ENCODE measurements at places on chromosomes 16 and 17.

DNA sequence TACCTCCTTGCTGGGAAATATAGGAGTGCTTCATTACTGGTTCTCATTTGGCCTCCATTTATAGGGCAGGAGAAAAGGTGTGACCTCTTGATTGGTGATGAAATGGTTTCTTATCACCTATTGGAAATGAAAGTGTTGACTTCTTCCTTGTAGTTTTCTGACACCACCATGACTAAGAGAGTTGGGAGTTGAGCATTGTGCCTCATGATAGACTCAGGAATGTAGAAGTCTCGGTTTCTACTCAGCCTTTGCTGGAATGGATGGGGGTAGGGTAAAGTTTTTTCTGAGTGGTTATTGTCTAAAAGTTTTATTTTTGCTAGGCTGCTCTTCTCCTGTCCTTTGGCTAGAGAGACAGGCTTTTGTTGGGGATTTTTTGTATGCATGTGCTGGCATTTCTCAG is 117.4 kb downstream of the PHKB start:
- no peak for DNase-seq

GRCh38 chr17:2215616-2216364 is 87.8 kb downstream of the SMG6 start:
- peak; percentile 35 for DNase-seq

DNA sequence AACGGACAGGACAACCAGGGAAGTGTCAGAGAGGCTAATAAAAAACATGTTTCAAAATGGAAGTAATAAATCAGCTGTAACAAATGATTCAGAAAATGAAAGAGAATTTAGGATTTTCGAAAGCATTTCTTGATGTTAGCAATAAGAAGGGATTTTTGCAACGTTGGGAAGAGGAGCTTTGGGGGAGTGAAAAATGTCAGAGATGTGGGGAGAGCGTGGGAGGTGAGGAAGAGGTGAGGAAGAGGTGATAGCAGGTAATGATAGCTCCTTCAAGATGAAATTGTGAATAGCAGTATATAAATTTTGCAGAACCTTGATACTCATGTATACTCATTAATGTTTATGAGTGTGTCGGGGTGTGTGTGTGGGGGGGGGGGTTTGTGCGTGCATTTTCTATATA is 76.2 kb upstream of the COX10 start:
- no peak for DNase-seq

- DNase-seq: no peak
These were observed 101.5 kb upstream of the CDH5 start for GRCh38 chr16:66265048-66265415.

GRCh38 chr16:73047221-73047535 is 750 bp downstream of the ZFHX3 start:
- DNase-seq: no peak

DNA sequence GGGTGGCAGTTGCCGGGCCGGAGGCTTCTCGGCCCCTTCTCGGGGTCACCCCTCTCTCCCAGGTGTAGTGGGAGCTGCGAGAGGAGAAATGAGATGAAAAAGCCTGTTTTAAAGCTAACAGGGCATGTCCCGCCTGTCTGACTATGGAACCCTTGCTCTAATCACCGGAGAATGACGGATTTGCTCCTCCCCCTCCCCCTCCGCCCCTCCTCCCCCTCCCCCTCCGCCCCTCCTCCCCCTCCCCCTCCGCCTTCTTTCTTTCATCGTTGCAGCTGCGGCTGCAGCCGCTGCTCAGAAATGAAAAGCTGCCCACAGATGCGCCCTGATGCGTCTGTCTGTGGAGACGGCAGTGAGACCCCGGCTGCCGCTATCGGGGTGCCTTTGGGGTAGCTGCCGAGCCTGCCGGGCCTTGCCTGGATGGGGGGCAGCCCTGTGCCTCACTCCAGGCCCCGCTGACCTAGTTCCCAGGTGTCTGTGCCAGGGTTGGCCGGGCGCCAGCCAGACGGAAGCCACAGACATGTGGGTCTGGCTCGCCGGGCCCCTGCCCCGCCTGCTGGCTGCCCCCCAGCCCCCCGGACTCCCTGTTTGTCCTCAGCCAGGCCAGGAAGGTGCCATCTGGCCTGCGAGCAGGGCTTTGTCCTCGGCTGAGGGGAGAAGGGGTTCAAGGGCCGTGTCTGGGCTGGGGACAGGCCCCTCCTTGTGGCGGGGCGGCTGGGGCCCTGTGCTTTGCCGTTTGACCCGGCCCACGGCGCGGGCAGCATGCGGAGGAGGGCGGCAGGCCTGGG is 37.7 kb downstream of the GINS2 start:
- no peak for DNase-seq

DNA sequence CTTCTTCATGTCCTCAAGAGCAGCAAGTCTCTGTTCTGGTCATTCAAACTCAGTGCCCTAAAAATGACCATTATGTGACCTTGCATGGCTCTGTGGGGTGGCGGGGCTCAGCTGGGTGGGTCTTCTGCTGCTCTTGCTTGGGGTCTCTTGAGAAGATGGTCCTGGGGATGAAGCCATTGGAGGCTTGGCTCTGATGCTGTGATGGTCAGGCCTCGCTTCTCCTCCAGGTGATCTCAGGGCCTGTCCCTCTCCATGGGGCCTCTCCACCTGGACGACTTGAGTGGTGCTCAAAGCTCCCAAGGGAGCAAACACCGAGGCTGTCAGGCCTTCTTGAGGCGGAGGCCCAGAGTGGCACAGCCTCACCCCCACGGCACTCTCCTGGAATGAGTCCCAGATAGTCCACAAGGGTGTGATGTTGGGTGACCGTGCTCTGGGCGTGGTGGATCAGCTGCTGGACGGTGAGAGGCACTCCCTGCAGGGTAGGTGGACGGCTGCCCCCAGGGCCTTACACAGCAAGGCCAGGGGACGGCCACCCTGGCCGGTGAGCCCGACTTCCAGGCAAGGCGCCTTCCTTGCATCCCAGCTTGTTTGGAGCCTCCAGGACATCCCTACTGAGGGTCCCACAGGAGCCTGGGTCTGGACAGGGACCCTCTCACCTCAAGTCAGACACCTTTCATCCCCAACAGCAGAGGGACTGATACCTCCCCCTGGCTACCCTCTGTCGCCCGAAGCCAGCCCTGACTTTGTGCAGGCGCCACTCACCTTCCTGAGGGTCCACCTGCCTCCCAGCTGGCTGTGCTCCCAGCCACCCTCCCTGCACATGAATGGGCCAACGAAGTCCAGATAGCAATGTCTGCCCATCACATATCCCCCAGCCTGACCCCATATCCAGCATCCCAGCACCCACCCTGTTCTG is 48.7 kb downstream of the USP22 start:
- no peak for DNase-seq

DNA sequence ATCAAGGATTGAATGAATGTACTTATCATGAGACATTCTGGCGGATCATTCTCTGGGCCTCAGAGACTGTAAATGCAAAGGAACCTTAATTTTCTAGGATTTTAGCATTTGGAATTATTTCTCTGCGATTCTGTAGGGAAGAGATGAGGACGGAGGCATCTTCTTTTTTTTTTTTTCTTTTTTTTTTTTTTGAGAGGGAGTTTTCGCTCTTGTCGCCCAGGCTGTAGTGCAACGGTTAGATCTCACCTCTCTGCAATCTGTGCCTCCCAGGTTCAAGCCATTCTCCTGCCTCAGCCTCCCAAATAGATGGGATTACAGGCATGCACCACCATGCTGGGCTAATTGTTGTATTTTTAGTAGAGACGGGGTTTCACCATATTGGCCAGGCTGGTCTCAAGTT is 2.1 kb downstream of the ITGAL start:
- DNase-seq: no peak

GRCh38 chr17:40602445-40603443 is 37.5 kb upstream of the CCR7 start:
- peak; percentile 66 for DNase-seq

- no peak for DNase-seq
These were observed 17.7 kb upstream of the C16orf95 start for GRCh38 chr16:87334651-87335624.

- DNase-seq: no peak
These were observed 54.8 kb downstream of the RAP1GAP2 start for GRCh38 chr17:2850991-2851390.

DNA sequence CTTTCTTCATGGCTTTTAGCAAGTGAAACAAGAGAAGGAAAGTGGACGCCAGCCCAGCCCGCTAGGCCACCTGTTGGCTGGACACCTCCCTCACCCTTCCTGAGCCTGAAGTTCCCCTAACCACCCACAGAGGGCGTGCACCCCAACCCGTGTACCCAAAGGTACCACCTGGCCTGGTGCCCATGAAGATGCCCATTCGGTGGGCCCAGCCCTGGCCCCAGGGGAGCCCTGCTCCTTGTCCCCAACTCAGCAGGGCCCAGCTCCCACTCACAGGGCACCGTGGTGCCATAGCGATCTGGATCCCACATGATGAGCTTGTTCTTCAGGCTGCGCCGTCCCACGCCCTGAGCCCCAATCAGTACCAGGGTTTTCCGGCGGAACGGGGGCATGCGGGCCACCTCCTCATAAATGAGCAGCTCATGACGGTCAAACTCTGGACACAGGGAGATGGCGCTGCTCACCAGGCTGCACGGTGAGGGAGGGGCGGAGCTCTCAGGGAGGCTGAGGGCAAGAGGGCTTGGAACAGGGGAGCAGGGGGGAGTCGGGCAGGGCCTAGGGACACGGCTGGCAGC is 26.8 kb downstream of the MPP2 start:
- DNase-seq: peak; percentile 14

DNA sequence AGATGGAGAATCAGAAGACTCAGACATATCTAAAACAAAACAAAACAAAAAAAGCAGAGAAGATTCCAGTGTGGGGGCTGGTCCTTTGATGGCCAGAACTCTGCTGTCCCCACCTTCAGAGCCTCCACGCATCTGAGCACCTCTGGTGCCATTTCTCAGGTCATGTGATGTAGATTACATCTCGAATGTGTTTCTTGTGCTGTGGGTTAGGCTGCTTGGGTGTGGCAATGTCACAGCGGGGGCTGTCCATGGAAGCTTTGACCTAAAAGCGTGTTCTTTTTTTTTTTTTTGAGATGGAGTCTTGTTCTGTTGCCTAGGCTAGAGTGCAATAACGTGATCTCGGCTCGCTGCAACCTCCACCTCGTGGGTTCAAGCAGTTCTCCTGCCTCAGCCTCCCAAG is 51.2 kb downstream of the PLD6 start:
- no peak for DNase-seq

DNA sequence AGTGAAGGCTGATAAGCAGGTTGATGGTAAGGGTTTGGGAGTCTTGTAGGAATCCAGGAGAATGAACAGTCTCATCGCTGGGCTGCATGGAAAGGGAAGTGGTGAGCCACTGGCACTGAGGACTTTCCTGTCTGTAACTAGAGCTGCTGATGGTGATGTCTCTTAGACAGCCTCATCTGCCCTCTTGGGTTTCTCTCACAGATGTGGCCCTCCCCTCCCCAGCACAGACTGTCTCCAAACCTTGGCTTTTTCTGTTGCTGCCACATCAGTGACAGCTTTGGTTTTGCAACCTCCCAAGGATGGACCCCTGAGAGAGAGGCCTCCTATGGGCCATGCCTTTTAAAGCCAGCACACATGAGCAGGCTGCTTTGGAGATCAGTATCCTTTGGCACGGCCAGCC is 16.9 kb downstream of the PLCG2 start:
- DNase-seq: no peak

All from stimulated activated CD8-positive, alpha-beta memory T cell treated with anti-CD3 and anti-CD28 coated beads, Interleukin-2, amount 100 ng/mL, for 48 hours (primary cell).